ENCODE measurements at places on chromosomes 16 and 17. TPM values are rescaled to one million over a fixed set of nuclear protein-coding genes. Genes with fewer than 3 reads are reported as not detected.
A peak's percentile ranks its signal among the peaks of the same experiment; 100 is the strongest.

INCA1 gene
- total RNA-seq: 2.1 TPM

DNA sequence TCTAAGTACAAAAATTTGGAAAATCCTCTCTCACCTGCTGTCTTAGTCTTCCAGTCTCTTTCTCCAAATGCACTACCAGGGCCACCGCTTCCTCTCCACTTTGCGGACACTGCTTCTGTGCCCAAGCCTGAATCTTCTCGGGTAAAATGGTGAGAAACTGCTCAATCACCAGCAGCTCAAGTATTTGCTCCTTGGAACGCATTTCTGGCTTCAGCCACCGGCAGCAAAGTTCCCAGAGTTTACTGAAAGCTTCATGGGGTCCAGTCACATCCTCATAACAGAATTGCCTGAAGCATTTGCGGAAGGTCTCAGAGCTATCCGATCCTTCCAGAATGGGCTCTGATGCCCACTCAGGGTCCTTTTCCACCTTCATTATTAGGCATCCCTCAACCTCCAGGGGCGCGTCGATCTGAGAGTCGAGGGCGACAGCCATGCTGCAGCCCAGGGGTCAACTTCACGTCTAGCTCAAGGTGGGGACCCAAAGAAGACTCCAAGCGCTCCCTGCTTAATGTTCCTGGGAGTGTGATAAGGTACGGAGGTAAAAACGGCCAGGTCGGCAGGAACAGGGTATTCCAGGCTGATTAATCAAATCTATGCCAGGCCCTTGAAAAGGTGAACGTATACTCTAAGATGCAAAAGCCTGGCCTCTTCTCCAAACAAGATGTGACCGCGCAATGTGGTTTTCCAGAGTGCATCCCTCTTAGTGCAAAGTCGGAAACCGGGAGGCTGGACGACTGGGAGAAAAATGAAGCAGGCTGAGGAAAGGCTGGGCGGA, 763 bp downstream of the ZKSCAN2 start:
- DNase-seq: peak; percentile 53

GRCh38 chr16:51621610-51622009, 470.5 kb upstream of the SALL1 start:
- DNase-seq: no peak

DNA sequence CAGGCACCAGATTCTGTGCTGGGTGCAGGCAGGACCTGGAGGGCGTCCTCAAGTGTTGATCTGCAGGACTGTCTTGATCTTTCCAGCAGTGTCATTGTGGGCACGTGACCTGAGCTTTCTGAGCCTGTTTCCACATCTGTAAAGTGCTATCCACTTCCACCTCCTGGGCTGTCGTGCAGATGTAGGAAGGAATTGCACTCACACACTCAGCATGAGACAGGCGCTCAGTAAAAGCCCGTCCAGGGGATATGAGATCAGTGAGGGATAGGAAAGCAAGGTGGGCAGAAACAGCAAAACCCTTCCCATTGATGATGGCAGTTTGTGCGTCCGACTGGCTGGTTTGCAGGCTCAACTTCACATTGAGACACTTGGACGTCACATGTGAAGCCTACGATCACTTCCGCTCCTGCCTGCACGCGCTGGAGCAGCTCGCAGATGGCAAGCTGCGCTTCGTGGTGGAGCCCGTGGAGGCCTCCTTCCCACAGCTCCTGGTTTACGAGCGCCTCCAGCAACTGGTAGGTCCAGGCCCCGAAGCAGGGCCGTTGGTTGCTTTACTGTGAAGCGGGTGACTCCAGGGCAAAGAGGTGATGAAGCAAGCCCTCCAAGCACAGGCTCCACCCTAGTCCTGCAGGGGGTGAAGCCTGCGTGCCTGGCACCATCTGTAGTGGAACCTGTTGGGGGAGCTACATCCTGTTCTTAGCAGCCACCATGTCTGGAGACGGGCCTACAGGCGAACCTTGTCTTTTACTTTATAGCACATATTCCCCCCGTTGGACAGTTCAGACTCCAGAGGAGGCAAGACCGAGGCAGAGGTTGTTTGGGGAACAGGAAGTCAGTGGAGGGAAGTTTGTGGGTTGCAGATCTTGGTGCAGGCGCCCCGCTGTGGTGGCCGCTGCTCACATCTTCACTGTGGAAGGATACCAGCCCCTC, 23.0 kb downstream of the METTL22 start:
- no peak for DNase-seq

- peak; percentile 74 for DNase-seq
These were observed 36.0 kb downstream of the OSBPL7 start for GRCh38 chr17:47785538-47786123.

NPIPB8 gene
- total RNA-seq: not detected

- no peak for DNase-seq
These were observed 144.4 kb downstream of the CCT6B start for GRCh38 chr17:34816848-34817247.

DNA sequence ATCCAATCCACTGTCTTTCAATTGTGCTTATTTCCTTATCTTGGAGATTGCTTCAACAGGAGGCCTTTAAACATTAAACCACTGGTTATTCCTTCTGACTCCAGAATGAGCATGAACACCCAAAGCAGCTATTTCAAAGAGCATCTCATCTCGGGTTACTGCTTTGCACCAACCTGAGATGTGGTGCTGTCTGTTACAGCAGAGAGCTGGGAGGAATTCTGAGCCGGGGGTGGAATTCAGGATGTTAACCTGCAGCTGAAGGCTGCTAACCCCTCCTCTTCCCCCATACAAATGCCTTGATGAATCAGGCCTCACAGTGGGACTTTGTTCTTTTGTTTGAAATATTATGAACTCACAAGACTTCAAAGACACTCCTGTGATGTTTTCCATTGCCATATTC, 113.1 kb downstream of the SHISA9 start:
- DNase-seq: peak; percentile 85

DNA sequence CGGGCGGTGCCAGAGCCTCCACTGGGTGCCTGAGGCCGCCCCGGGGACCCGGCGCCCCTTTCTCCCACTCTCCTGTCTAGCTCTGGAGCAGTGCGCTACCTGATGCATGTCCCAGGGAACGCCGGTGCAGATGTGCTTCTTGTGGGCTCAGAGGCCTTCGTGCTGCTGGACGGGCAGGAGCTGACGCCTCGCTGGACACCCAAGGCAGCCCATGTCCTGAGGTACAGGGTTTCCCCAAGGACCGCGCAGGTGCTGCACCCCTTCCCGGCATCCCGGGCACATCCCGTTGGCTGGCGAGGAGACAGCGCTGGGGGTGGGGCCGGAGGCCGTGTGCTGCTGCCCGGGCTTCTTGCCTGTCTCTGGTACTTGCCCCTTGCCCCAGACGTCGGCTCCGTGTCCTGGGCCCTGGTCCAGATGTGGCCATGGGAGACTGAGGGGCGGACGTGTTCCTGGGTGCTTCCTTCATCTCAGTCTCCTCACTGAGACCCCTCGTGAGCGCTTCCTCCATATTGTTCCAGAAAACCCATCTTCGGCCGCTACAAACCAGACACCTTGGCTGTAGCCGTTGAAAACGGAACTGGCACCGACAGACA, 12.5 kb downstream of the RGS11 start:
- DNase-seq: no peak

Data from GM23338 (cell line).